ENCODE measurements at places on chromosomes 1 and 21. TPM values are rescaled to one million over a fixed set of nuclear protein-coding genes. Genes with fewer than 3 reads are reported as not detected.

DNA sequence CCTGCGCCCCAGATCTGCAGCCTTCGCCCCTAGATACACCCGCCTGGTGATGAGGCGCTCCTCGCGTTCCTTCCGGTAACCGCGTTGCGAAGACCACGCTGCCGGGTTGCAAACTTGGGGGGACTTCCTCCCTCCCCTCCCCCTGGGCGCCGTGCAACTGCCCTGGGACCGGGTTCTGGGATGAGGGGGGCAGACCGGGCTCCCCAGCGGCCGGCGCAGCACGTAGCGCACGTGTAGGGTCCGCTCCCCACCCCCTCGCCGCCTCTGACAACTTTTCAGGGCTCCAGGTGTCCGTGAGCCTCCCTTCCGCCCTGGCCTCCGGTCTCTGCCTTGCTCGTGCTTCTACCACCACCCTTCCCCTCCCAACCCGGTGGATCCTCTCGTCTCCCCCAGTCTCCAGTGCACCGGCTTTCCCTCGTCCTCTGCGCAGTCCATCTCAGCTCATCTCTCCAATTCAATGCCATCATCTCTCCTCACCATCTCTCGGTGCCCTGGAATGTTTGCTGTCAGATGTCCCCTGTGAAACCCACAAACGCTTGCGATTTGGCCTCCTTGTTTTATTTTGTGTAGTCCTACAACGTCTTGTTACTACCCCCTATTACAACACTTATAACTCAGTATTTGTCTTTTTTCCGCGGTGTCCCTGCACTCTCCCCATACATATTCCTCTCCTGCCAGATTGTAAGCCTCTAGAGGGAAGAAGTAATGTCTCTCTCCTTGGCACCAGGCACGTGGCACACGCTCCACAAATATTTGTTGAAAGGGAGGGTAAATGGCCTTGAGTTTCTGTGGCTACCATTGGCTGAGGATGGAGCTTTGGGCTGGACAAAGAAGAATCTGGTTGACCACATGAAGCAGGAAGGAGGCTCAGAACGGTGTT is 782 bp downstream of the PCAT6 start:
- peak overlapping the region; percentile 87 for H3K27ac ChIP-seq
- H3K27me3 ChIP-seq = no peaks in the 10 kb centered on the region
- H3K36me3 ChIP-seq = no peaks in the 10 kb centered on the region
- peak overlapping the region; percentile 66 for H3K4me3 ChIP-seq

Gene FABP3
- 63.6 TPM for total RNA-seq

GRCh38 chr1:184865831-184866230 is 108.5 kb downstream of the NIBAN1 start:
- no peaks in the 10 kb centered on the region for H3K27me3 ChIP-seq
- H3K27ac ChIP-seq = no peak overlapping the region
- DNase-seq = no peak
- H3K36me3 ChIP-seq = no peaks in the 10 kb centered on the region

DNA sequence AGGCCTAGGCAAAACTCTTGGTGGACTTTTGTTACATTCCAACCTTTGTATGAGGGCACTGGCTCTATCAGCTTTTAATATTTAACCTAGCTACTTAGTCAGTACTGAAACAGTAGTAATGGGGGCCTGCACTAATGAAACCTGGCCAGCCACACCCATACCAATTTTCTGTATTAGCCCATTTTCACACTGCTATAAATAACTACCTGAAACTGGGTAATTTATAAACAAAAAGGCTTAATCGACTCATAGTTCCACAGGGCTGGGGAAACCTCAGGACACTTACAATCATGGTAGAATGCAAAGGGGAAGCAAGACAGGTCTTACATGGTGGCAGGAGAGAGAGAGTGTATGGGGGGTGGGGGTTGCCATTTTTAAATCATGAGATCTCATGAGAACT is 245.7 kb upstream of the RGS18 start:
- no peak overlapping the region for H3K27ac ChIP-seq
- no peak overlapping the region for H3K4me3 ChIP-seq
- no peaks in the 10 kb centered on the region for H3K4me1 ChIP-seq
- H3K36me3 ChIP-seq = no peaks in the 10 kb centered on the region
- no peak for DNase-seq
- no peaks in the 10 kb centered on the region for H3K27me3 ChIP-seq

DNA sequence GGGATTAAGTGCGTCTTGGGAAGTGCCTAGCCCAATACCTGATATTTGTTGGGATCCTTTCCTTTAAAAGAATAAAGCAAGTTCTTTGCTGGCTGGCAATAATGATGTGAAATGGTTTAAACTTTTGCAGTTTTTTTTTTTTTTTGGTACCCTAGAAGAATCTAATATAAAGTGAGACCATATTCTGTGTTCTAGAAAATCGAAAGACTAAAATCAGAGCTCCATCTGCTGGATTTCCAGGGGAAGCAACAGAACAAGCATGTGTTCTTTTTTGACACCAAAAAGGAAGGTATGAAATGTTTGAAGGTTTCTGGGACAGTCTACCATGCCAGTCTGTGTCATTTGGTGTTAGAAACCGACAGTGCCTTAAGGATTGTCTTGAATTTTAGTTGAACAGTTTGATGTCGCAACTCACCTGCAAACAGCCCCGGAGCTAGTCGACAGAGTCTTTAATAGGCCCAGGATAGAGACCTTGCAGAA is 6.4 kb downstream of the UTP11 start:
- no peak for DNase-seq
- no peaks in the 10 kb centered on the region for H3K27me3 ChIP-seq
- H3K27ac ChIP-seq = no peak overlapping the region
- H3K4me3 ChIP-seq = no peak overlapping the region
- H3K36me3 ChIP-seq = peaks cover 86% of the 10 kb centered on the region

Gene WNT9A
- 10.2 TPM for total RNA-seq

DNA sequence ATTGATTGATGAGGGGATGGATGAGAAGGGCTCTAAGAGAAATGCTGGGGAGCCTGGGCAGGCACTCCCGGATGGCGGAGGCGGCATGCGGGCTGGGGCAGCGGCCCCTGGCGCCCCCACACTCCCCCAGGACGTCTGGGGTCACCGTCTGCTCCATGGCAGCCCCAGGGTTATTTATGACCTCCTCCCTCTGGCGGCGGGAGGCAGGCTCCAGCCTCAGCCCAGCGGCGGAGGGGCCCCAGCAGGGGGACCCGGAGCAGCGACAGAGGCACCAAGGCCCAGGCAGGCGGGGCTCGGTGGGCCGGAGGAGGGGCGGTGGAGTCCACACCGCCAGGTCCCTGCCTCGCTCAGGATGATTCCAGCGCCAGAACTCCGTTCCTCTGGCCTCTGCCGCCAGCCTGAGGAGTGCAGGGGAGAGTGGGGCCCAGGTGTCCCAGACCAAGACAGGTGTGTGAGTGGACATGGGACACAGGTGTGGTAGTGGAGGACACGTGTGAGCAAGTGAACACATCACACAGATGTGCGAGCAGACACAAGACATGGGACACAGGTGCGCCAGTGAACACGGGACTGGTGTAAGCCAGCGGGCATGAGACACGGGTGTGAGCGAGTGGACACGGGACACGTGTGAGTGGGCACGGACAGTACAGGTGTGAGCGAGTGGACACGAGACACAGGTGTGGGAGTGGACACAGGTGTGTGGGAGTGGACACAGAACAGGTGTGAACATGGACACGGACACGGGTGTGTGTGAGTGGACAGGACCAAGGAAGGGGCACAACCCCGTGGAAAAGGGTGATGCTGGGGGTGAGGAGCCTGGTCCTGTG is 2.5 kb upstream of the SAMD11 start:
- no peak overlapping the region for H3K4me3 ChIP-seq
- no peaks in the 10 kb centered on the region for H3K36me3 ChIP-seq
- no peak overlapping the region for H3K27ac ChIP-seq

Gene GPR157
- total RNA-seq = 19.0 TPM

Gene HHAT
- total RNA-seq = 4.3 TPM

Gene GPA33
- total RNA-seq = 0.90 TPM

Gene CD244
- 3.0 TPM for total RNA-seq

Gene CLDN17
- not detected for total RNA-seq

Gene HOOK1
- total RNA-seq = 18.5 TPM
